Fibroblast of lung (primary cell): ENCODE measurements at places on chromosomes 7 and 10. TPM values are rescaled to one million over a fixed set of nuclear protein-coding genes. Genes with fewer than 3 reads are reported as not detected.

- DNase-seq, result no peak
Measured at GRCh38 chr10:87598700-87599099, 61.0 kb upstream of the PAPSS2 start.

DNA sequence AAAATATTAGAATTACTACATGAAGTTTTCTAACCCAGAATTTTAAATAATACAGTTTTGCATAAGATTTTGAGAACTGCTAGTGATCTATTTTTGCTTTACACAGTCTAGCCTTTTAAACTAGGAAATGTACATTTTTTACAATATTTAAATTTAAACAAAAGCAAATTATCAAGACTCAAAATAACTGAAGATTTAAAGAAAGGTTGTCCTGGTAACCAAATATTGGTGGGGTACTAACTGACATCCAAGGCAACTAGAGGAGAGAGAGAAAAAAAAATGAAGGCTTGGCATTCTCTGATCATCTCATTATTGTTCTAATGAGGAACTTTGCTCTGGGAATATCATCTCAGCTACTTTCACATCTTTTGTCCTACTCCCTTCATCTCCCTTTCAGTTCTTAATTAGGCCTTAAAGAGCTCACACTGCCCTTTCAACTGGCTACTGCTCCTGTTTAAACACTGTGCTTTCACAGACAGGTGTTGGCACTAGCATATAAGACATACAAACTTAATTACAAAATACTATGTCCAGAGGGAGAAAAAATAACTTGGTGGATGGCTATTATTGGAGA, 33.7 kb downstream of the RAB11FIP2 start:
- no peak for DNase-seq

DNA sequence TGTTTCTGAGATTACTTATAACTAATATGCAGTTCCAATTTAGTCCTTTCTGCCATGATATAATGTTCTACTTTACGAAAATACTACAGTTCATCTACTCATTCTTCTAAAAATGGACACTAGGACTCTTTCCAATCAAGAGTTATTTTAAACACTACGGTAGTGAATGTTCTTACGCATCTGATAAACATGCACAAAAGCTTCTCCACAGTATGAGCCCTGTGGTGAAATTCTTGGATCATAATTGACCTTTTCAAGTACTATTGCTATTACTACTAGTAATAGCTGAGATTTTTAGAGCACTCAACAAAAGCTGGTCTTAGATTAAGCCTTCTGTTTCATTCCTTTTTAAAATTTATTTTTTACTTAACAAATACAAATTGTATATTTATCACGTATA, 106.4 kb downstream of the CH25H start:
- DNase-seq, result peak; percentile 92

DNA sequence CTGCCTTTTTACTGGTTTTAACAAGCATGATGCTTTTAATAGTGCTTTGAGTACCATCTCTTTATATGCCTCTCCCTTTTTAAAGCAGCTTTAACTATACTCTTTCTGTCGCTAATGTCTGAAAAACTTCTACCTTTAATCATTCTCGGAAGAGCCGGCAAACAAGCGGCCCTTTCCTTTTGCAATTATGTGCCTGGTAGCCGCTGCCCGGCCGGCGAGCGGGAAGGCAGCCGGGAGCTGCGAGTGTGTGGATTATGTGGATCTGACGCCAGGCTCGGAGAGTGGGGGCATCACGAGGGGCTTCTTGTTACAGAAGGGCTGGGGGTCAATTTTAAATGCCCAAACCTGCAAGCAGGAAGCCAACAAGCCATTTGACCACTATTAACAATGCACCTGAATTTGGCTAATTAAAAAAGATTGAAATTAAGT, 120.9 kb downstream of the BUB3 start:
- no peak for DNase-seq

DNA sequence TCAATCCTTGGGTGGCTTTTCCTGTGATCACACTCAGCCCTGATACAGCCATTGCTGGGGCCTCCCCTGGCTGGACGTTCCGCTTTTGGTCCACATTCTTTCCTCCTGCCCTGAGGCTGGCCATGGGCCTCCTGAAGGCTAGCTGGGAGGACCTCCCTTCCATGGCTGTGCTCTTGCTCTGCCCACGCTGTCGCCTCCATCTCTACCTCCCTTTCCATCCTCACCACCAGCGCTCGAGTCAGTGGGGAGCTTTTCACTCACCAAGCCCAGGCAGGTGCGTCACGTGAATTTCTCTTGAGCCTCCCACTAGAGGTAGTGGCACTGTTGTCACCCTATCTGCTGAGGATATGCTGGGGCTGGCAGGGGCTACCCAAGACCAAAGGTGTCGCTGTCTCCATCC, 85.9 kb downstream of the BMS1 start:
- DNase-seq, result no peak

DNA sequence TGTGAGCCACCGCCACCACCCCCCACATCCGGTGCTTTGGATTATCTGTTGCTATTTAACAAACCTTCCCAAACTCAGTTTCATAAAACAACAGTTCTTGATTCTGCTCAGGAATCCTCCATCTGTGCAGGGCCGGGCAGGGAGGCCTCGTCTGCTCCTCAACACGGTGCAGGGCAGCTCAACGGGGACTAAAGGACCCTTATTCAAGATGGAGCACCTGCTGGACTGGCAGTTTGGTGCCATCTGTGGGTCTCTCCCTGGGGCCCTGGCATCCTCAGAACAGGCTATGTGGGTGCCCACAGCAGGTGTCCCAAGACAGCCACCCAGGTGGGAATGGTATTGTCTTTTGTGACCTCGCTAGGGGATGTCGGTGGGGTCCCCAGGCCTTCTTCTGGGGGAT, 31.0 kb upstream of the ELFN1 start:
- DNase-seq, result no peak

DNA sequence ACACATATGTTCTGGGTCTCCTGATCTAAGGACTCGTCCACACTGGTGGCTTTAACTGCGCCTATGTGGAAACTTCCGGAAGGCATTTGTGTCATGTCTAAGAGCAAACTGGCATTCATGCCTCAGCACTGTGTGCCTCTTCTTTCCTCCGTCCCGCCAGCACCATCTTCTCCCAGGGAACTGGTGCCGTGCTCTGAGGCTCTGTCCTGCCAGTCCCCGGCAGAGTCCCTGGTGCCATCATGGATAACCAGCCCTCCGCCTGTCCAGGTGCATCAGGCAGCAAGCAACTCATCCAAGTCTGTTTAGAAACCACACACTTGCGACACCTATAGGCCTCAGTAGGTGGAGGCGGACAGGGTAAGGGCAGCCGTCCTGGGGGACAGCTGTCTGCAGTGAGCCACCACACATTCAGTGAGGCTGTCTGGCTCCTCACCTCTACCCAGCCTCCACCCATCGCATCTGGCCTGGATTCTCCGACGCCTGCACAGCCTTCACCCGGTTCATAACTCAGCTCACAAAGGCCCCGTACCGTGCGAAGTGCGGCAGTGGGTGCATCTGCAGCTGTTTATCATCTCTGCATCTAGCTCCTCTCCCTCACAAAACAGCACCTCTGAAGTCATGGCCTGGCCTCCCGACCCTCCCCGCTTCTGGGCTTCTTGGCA, 162.7 kb downstream of the DIP2C start:
- no peak for DNase-seq

DNA sequence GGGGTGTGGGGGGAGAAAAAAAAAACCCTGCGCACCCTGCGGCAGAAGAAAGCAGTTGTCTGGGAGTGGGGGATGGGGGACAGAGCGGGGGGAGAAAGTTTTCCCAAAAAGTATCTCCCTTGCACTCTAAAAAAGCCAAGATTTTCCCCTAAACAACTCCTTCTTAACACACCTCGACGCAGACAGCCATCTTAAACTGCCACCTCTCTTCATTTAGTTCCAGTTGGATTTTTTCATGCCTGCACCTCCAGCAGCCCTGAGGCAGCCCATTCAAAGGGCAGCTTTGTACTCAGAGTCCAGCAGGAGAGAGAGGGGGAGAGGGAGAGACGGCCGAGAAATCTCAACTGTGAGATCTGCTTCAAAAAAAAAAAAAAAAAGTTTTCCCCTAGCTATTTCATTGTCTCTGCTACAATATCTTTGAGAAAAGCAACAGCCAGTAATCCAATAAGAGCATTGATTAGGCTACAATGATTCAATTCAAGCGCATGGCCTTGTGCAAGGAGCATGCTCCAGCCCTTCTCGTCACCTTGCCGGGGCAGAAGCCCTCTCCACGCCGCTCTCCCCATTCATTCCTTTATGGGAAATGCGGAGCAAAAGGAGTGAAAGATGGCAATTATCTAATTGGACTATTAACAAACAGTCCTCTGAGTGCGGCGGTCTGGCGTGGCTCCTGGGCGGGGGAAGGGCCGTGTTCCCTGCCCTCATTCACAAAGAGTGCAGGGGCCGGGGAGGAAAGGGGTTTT, 939 bp upstream of the VAX1 start:
- DNase-seq, result no peak

- DNase-seq, result no peak
Measured at GRCh38 chr10:15802375-15802949, 57.8 kb downstream of the MINDY3 start.

DNA sequence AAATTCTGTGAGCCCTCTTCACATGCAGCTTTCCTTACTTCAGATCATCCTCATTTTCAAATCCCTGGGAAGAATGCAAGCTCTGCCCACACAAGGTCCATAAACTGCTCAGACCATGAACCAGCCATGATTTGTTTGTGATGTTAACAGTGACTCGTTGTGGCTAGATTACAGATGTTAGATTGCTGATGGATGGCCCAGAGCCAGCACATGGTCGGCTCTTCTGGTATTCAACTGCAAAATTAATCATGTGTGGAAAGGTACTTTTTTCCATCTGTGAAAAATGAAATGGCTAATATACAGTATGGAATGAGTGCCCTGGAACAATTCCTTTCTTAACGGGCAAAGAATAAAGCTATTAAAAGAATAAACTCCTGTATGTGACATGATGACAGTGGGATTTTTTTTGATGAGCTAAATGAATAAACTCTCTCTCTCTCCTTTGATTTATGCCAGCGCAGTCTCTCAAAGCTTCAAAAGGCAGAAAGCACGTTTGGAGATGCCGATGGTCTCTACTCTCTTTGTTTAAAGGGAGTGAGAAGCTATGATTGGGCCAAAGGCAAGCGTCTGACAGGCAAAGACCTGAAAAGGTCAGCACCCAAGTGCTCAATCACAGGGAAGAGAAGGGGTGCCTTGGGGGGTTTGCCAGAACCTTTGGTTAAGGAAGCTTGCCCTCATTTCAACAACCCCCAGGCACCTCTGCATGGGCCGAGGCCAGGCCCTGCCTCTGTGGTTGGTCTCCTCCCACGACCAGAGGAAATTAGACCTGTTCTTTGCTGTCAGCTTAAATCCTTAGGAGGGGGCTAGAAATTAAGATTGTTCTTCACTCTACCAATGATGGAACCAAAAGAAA, 444.0 kb upstream of the NFE2L3 start:
- DNase-seq, result peak; percentile 16

GRCh38 chr10:130764651-130765050, 546.9 kb downstream of the TCERG1L start:
- no peak for DNase-seq

GRCh38 chr10:115845921-115846320, 427.1 kb downstream of the GFRA1 start:
- peak; percentile 52 for DNase-seq

The PRKG1 gene
- total RNA-seq, result 60.1 and 71.8 TPM in 2 replicates

The GIMAP2 gene
- total RNA-seq, result 13.9 and 16.2 TPM in 2 replicates

The PRF1 gene
- not detected in 2 replicates for total RNA-seq

The POLR2J2 gene
- 1.5 and 2.1 TPM in 2 replicates for total RNA-seq
